ENCODE measurements at places on chromosomes 2 and 18.

- no peak for DNase-seq
Observed at GRCh38 chr2:111975819-111976218, 77.4 kb downstream of the MERTK start.

- no peak for DNase-seq
Observed at GRCh38 chr2:229003256-229003655, 267.8 kb downstream of the PID1 start.

DNA sequence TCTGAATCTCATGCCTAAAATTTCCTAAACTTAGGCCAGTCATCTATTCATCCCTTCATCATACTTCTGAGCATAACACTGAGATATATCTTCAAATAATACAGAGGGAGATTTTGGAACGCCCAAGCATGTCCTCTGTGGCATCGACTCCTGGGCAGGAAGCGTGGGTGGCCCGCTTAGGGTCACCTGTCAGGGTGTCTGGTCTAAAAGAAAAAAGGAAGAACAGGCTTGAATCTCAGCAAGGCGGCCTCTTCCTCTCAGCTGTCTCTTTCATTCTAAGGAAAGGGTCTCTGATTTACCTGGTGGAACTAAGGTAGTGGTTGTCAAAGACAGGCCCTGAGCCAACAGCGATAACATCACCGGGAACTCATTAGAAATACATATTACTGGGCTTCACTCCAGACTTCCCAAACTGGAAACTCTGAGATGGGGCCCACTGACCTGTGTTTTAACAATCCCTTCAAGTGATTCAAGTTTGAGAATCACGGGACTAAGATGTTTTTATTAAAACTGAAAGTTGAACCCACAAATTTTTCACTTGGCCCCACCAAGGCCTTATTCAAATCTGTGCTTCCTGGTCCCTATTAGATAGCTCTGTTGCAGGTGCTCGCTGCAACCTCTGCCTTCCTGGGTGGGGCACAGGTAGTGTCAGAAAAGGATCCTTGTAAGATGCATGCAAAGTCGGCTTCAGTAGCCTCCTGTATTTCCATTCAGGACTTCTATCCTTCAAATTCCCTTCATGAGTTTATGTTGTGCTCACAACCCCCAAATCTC, 162.3 kb upstream of the CCDC68 start:
- no peak for DNase-seq

- no peak for DNase-seq
Observed at GRCh38 chr2:37877457-37878315, 47.4 kb upstream of the RMDN2 start.

GRCh38 chr18:26159353-26159752, 25.7 kb downstream of the PSMA8 start:
- no peak for DNase-seq

GRCh38 chr2:222298311-222299150, at the start of gene PAX3:
PAX3 (minus strand) TSS chr2:222298998; CDS start chr2:222298615, 383 bp downstream.
- DNase-seq = no peak

DNA sequence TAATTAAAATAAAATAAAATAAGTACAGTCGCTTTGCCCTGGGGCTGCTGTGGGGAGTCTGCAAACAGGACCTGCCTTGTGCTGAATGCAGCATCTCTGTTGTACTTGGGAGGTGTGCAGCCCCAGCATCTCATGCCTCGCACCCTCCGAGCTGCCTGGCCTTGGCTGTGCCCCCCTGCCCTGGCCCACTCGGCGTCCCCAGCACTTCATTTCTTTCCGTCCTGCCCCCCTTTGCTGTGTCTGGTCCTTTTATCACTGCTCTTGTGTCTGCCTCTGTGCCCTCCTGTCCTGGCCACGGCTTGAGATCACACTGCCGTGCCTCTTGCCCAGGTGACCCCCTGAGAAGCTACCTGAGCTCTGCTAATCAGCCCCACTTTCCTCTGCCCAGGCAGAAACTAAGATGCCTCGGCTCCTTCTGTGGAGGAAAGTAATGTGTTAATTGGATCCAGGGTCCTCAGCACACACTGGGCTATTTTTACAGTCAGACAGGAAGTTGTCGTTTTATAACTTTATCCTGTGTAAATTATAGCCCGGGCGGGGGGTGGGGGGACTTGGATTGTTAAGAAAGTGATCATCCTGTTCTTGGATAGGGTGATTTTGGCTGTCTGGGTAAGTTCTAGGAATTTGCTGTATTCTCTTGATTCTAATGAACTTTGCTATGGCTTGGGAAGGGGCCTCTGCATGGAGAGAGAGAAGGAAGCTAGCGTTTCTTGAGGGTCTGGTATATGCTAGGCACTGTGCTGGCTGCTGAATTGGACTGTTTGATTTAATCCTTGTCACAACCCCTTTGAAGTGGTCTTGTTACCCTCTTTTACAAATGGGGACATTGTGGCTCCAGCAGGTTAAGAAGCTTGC, 69.4 kb downstream of the AGAP1 start:
- DNase-seq = no peak

GRCh38 chr2:88329815-88330603, 122.5 kb downstream of the FOXI3 start:
- DNase-seq = no peak

DNA sequence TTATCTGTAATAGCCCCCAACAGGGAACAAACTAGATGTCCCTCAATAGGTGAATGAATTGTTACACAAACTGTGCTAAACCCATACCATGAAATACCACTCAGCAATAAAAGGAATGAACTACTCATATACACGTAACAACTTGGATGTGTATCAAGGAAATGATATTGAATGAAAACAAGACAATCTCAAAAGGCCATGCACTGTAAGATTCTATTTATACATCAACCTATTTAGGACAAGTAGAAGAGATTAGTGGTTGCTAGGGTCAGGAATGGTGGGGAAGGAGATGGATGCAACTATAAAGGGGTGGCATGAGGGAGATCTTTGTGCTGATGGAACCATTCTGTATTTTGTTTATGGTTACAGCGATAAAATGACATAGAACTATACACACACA, 47.1 kb downstream of the KANSL3 start:
- no peak for DNase-seq

- no peak for DNase-seq
Observed at GRCh38 chr2:241235859-241236593, 47.5 kb downstream of the ANO7 start.

Data from activated gamma-delta T cell (primary cell).